ENCODE measurements at places on chromosomes 4 and X.

GRCh38 chrX:19798423-19798822 is 89.0 kb downstream of the SH3KBP1 start:
- no peak for DNase-seq

DNA sequence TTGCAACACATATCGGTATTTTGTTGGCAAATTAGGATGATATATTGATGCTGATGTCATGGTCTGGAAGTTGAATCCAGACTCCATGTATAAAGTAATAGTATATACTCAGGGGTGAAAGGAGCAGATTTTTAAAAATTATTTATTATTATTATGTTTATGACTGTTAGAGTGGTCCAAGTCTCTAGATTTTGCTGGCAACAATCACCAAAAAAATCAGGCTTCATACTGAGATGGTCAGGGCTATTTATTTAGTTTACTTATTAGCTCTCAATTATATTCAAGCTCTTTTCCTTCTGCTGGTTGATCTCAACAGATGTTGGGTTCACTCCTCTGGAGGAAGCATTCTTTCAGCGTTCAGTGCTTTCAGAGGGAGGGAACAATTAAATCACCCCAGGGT is 73.9 kb upstream of the VCX3B start:
- no peak for DNase-seq

DNA sequence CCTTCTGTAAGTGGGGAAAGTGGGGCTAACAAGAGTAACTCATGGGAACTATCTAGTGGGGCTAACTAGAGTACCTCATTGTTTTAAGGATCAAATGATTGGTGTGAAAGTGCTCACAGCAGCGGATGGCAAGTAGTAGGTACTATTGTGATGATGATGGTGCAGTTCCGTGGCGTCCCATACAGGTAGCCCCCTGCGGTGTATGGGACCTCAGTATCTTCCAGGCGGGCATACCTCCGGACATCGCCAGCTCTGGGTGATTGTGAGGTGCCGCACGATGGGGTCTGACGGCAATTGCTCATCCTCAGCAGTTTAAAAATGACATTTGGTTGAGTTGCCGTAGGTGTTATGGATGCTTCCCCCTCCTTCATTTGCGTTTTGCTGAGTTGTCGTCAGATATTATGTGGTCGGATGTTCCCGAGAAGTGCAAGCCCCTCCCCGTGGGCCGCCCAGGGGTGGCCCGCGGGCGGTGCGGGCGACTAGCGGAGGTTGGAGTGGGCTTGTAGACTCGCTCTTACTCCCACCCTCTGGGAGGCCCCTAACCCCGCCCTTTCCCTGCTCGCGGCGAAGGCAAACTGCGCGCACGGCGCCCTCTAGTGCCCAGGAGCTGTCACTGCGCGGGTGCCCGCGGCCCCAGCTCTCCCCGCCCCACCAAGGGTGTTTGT is 18.3 kb upstream of the GPR101 start:
- peak; percentile 49 for DNase-seq

GRCh38 chr4:98179951-98180350 is 36.7 kb upstream of the STPG2 start:
- DNase-seq, result no peak

- DNase-seq, result no peak
These were observed 109.6 kb downstream of the GUCY2F start for GRCh38 chrX:109372291-109372690.

DNA sequence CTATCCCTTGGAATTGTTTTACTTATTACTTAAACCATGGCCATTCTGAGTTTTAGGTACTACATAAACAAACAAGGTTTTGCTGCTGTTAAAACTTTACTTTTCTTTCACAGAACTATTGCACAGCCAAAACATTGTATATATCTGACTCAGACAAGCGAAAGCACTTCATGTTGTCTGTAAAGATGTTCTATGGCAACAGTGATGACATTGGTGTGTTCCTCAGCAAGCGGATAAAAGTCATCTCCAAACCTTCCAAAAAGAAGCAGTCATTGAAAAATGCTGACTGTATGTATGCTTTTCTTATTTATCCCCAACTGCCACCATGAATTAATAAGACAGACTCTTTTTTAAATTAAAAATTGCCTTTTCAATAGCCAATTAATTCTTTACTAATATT is 69.8 kb downstream of the CCKAR start:
- no peak for DNase-seq

GRCh38 chr4:83490876-83491450 is 6.1 kb upstream of the ABRAXAS1 start:
- DNase-seq, result no peak

DNA sequence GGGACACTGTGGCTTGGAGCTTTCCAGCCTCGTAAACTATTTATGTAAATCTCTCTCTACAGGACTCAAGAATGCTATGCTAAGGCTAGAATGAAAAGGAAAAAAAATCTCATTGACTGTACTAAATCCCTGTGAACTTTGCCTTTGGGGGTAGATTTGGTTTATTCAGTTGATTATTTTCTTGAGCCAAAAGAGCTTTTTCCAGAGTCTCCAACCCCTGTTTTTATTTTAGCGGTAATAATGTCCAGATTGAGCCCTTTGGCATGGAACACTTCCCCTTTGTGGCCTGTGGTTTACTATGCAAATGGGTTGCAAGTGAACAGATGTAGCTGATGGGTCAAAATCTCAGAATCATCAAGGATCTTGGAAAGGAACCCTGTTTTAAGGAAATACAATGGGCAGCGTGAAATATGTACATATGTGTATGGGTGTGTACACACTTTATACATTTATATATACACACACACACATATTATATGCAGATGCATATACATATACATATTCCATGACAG is 72.9 kb downstream of the FAM9B start:
- DNase-seq, result no peak

DNA sequence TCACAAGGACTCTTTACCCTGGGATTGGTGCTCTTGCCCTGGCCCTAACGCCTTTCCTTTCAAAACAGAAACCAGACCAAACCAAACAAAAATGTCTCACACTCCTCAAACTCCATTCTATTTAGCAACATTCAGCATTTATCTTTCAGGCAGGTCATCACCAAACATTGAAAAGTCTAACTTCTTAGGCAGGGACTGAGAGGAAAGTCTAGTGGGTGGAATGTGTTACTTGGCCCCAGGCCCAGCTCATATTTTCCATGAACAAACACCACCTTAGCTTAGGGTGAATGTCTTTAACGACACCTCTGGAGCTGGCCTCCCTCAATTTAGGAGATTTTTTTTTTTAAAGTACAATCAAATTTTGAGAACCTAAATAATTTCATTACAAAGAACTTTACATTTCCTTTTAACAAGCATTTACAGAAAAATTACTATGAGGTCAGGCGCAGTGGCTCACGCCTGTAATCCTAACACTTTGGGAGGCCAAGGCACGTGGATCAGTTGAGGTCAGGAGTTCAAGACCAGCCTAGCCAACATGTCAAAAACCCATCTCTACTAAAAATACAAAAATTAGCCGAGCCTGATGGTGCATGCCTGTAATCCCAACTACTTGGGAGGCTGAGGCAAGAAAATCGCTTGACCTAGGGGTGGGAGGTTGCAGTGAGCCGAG is 10.2 kb upstream of the N4BP2 start:
- DNase-seq, result no peak

GRCh38 chr4:18198653-18199052 is 177.1 kb upstream of the LCORL start:
- DNase-seq, result no peak

DNA sequence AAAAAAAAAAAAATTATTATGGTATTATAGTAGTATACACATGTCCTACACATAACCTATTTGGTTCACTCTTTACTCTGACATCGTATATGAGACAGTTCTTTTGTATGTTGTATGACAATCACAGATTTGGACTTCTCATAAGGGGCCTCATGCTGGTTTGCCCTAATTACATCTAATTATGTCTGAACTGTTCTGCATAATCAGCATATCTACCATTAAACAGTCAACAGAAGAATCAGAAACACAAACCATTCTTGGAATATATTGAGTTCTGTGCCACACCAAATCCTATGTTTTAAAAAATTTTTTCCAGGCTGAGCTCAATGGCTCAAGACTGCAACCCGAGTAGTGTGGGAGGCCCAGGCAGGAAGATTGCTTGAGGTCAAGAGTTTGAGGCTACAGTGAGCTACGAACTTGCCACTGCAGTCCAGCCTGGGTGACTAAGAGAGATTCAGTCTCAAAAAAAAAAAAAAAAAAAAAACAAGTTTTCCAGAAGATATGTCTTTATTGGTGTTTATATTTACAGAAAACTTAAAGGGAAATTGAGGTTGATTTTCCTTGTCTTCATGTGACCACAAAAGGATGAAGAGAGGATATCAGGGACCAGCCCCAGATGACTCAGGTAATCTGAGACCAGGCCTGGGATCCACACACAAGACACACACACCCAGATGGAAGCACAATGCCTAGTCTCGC is 22.2 kb downstream of the TRIM61 start:
- DNase-seq, result no peak

DNA sequence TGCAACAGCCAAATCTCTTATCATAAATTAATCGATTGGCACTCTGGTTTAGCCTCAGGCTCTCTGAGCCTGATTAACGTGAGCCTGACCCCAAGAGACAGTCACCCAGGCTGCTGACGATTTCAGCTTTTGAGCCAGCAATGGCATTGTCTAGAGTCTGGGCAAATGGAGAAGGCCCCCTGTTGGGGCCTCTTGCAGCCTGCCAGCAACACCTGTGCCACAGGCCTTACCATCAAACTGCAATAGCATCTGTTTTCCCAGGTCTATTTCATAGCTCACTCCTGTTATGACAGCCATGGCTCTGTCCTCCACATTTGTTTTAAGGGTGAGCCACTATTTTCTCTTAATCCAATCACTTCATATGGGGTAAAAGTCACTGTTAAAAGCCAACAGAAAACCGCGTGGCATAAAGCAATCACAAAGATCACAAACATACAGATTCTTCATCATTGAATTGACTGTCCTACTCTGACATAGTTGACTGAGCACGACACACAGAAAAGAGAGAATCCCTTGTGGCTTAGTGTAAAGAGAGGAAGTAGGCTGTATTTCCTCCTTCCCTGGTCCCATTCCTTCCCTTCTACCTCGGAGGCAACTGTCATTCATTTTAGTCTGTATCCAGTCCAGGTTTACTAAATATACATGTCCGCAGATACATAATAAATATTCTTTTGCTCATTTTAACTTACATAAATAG is 47.8 kb downstream of the SLC9A7 start:
- no peak for DNase-seq

DNA sequence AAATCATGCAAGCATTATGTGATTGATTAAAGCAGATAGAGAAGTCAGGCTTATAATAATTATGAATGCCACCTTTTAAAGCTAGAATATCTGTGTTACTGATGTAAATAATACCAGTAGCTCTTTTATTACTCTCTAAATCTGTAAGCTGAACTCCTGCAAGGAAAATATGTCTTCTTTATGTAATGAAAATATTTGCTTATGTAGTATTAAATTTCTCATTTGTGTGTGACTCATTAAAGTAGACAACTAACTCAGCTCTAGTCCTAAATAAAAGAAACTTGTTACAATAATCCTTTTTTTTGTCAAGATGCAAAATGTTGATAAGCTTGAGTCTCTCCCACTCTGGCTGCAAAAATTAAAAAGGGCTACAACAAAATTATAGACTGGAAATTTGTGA is 137.7 kb upstream of the FAT1 start:
- DNase-seq, result no peak

DNA sequence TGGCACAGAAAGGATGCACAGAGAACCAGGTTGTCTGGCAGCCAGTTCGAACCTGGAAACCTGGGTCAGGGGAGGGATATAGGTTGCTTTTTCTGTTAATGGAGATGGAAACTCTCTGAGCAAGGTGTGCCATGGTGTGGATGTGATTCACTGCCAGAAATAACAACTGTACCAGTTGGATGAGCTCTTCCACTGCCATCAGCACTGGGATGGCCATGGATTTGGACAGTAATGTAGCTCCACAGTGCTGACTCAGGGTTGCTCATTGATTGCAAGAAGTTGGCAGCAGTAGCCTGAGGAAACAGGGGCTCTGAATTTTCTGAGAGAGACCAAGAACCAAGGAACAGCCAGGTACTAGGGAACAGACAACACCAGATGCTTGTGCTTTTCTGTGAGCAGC is 33.8 kb downstream of the PNMA5 start:
- no peak for DNase-seq

DNA sequence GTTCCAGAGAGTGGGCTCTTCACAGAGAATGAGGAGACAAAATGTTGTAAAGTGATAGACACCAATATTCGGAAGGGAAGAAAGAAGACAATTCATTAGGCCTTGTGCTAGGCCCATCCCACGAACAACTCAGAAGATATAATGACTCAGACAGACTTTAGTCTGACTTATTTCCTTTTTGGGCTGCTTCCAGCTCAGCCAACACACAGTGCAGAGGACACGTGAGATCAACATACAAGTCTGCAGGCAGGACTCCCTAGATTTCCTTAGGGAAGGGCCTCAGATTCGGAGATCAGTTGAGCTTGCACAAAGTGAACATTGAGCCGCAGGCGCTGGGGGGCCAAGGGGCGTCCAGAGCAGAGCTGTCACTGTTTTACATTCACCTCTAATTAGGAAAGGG is 290.7 kb upstream of the TENM3 start:
- no peak for DNase-seq

- no peak for DNase-seq
These were observed 120.0 kb upstream of the DIAPH2 start for GRCh38 chrX:96564595-96564994.

DNA sequence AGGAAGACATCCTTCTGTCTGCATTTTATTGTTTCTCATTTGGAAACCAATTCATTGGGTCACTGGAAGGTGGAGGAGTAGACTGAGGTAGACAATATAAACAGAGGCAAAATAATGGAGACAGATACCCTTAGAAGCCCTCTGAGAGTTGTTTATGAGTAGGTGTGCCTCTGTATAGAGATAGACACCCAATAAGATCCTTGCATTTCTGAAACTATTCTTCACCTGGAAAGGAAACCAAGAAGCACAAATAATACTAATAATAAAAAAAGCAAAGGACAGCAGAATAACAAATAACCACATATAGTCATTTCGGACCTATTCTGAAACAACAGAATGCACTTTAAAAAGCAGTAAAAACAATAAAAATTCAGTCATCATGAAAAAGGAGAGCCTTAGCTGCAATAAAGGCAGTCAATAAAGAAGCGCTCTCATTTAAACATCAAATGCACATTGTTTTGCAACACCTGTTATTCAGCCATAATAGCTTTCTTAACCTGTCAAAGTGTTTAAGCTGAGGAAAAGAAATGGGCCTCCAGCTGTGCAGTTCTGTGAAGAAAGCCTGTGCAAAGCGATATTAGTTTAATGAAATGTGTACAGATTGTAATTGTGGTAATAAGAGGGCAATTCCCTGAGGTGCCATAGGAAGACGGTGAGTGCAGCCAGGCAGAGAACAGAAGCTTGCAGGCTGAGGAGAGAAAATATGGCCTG is 904.2 kb downstream of the STPG2 start:
- no peak for DNase-seq

DNA sequence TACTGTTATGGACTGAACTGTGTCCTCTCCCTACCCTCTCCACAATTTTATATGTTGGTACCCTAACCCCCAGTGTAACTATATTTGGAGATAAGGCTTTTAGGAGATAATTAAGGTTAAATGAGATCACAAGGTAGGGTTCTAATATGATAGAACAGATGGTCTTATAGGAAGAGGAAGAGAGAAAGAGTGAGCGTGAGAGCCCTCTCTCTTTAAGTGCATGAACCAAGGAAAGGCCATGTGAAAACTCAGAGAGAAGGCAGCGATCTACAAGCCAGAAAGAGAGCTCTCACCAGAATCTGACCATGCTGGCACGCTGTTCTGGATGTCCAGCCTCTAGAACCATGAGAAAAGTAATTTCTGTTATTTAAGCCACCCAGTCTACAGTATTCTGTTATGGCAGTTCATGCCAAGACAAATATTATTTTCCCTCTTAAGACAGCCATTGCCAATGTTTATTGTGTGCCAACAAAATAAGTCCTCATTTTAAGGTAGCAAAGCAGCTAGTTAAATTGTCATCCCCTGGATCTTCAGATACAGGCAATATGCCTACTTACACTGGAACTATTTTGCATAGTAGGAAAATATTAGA is 336.2 kb downstream of the MID1IP1 start:
- DNase-seq, result no peak

All from stimulated activated CD4-positive, alpha-beta T cell treated with anti-CD3 and anti-CD28 coated beads, Interleukin-15, amount 100 ng/mL, for 1 hour (primary cell).